ENCODE measurements at places on chromosomes 1 and 21.
A peak's percentile ranks its signal among the peaks of the same experiment; 100 is the strongest.

- DNase-seq, result peak; percentile 58
Observed at GRCh38 chr1:155177192-155177917, 3.7 kb downstream of the TRIM46 start.

GRCh38 chr1:246035060-246035541 lies 472.0 kb downstream of the SMYD3 start:
- DNase-seq, result peak; percentile 10

DNA sequence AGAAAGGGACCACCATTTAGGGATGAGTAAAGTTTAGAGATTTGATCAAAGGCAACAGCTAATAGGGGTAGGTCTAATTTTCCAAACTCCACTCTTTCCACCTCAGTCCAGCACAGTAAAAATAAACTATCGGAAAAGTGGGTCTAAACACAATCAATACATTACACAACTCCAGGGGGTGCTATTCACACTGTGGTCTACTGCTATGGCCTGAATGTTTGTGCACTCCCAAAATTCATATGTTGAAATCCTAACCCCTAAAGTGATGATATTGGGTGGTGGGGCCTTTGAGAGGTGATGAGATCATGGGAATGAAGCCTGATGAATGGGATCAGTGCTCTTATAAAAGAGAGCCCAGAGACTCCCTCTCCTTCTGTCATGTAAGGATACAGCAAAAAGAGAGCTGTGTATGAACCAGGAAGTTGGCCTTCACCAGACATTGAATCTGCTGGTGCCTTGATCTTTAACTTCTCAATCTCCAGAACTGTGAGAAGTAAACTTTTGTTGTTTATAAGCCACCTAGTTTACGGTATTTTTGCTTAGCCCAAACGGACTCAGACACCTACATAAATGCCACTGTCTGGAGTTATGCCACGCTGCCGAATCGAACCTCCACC lies 193.9 kb downstream of the OMA1 start:
- DNase-seq, result no peak

- no peak for DNase-seq
Observed at GRCh38 chr1:199946305-199947155, 81.0 kb upstream of the NR5A2 start.

DNA sequence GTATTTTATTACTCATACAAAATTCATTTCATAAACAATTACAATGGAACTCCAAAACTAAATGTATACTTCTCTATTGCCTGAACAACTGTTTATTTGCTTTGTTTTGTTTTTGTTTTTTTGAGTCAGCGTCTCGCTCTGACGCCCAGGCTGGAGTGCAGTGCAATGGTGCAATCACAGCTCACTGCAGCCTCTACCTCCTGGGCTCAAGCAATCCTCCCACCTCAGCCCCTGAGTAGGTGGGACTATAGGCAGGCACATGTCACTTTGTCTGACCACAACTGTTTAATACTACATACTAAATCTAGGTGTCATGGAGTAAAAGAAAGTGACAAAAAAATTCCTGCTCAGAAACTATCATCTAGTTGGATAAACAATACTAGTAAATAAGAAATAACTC lies 49.3 kb downstream of the RAB3GAP2 start:
- DNase-seq, result no peak

GRCh38 chr1:207335695-207336363 lies 14.4 kb downstream of the CD55 start:
- DNase-seq, result no peak

DNA sequence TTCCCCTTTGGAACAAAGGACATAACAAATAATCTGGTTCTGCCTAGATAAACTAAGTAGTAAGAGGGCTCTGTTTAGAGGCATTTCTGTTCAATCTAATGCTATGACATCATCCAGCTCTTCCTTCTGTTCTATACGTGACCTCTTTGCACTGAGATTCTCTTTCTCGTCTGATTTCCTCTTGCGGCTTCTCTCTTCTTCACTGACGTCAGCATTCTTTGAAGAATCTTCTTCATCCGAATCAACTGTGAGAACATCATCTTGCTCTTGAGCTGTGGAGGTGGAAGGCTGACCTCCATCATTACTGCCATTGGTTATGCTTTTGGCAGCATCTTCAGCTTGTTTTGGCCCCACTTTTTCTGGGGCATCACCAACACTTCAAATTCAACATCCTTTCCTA lies 130.4 kb downstream of the HS2ST1 start:
- no peak for DNase-seq

DNA sequence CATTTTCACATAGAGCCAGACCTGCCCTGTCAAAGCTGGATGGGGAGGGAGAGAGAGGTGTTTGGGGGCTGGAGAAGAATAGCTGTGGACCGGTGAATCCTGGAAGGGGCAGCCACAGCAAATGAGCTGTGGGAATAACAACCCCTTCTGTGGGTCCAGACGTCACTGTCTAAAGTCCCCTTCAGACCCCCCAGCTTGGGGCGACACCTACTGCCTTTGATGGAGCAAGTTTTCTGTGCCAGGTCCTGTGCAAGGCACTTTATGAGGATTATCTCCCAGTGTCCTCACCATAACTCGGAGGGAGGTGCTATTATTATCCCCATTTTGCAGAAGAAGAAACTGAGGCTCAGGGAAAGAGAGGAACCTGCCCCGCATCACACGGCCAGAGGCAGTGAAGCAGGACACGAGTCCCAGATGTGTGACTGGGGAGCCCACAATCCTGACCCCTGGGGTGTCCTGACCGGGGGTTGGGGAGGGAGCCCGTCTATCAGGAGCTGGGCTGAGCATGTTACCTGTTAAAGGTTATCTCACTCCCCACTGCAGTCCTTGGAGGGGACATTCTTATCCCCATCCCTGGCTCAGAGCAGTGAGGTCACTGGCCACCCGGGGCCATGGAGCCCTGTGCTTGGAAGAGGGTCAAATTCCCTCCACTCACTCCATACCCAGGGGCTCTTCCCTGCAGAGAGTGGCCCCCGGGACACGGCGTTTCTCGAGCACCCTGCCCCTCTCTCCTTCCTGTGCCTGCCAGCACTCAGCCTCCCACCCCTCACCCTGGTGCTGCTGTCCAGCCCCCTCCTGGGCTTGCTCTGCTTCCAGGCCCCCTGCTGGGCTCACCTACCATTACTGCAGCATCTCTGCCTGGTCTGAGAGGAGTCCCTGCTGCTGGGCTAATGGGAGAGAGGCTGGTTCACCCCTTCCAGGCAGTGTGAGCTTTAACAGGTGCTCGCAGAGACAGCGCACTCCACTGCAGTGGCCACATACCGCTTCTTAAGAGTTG lies 132.9 kb downstream of the PTPRU start:
- DNase-seq, result no peak

DNA sequence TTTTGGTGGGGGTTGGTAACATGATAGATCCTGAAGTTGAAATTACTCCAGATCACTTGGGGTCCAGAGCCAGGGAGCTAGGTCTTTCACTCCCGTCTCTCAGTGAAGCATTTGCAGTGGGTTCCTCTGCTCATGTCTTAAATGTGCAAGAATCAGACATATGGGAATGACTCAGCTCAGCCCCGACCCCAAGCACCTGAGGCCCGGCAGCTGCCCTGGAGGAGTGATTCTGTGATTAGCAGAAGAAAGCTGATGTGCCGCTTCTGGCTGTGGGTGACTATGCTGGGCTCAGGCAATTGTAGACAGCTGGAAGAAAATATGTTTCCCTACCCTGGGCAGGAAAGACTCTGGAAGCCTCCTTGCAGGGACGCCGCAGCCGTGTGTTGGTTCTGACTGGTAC lies 601.7 kb downstream of the NPHP4 start:
- DNase-seq, result no peak

DNA sequence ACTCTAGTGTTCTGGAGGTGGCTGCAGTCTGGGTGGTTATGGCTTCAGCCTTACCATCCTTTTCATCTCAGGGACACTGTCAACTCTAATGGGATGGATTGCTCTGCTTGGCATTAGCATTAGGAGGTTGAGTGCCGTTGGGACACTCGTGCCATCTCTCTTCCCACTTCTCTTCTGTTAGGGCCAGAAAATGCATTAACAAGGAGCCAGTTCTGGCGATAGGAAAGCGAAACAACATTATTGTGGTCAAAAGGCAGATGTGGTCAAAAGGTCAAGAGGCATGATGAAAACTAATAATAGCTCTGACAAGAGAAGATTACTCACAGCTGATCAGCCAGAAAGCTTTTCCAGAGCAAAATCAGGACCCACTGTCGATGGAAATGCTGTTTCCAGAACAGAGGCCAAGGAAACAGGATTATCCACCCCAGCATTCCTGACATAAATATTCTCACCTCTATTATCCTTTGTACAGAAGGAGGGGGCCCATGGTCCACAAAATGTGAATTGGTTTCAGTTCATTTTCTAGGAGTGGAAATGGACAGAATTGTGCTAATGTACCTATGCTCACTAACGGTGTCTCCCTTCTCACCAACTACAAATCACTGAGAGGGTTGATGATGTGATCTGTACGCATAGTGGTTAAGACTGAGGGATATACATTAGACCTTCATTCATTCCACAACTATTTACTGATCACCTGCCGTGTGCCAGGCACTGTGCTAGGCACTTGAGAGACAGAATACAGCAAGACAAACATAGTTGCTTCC lies 72.0 kb downstream of the ST6GALNAC5 start:
- peak; percentile 11 for DNase-seq

DNA sequence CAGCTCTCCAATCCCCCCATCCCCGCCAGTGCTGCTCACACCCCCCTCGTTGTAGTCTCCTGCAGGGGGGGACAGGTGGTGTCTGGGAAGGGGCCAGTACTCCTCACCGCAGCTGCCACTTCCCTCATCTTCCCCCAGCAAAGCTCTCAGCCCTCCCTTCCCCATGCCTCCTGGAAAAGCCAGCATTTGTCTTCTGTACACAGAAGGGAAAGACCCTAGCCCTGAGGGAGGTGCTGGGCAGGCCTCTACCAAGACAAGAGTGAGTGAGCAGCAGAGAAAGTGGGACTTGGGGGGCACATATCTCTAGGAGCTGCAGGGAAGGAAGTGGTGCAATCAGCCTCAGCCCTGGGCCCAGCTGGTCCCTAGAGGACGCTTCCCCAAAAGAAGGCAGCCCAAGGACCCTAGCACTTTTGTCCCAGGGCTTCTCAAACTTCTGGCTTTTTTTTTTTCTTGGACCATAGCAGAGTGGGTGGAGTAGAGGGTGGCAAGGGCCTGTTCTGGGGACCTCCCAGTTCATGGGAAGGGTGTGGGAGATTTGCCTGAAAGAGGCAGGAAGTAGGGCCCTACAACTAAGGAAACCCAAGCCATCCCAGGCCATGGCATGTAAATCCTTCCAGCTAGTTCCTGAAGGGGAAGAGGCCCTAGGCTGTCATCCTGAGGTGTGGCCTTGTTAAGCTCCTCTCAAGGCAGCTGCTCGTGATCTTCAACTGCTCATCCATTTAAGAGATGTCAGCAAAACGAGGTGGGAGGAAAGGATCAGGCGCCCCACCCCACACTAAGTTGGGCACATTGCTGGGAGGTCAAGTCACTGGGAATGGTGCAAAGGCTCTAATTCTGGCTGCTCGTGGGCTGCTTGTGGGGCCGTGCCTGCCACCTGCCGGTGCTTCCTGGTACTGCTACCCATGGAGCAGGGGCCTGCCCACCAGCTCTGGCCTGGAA lies 12.6 kb downstream of the ZC3H12A start:
- peak; percentile 71 for DNase-seq

DNA sequence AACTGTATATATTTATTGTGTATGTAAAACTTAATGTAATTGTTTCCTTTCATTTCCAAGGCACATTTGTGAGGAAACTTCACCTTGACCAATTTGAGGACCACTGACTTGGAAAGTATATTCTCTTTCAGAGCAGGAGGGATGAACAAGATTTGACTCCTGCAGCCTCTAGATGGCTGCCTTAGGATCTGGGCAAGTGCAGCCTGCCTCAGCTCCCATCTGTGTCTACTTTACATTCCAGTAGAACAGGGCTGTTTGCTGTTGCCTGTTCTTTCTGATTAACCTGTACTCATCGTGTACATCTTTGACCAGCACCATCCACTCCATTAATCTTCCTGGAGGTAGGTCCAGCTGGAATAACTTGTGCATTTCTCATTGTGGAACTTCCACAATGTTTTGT lies 312.8 kb downstream of the HLX start:
- no peak for DNase-seq

DNA sequence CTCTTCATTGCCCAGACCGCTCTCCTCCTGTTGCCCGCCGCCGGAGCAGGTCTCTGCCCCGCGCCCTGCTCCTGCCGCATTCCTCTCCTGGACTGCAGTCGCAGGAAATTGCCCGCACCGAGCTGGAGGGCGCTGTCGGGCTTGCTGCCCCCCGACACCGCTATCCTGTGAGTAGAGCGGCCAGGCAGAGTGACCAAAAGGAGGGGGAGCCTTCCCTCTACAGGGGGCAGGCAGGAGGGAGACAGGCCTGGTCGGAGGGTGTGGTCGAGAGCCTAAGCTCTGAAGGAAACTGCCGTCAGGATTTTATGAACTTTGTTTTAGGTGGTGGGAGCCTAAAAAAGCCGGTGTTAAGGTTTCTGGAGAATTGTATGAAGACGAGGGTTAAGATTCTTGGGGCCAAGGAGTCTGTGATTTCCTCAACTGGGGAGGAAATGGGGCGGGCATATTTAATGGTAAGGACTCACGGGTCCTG lies 517 bp downstream of the LRIG2 start:
- DNase-seq, result no peak

- DNase-seq, result no peak
Observed at GRCh38 chr1:64942675-64943074, 23.7 kb downstream of the JAK1 start.

DNA sequence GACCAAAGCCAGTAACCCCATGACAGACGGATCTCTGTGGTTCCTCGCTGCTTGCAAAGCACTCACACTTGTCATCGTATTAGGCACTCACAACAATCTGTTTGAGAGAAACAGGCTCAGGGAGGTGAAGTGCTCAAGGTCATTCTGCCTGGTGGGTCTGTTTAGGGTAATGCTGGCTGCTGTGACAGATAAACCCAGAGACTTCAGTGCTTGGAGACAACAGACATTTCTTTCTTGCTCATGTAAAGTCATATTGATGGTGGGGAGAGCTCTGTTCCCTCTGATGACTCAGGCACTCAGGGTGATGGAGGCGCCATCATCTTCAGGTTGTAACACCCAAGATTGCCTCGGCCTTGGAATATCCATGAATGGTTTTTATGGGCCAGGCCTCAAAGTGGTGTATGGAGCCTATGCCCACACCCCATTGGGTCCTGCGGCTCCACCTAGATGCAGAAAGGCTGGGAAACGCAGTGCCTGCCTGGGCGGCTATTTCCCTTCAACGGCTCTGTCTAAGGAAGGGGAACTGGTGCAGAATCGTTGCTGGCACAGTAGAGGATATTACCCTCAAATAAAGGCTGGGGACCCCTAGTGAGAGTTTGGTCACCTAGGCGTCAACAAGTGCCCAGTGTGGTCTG lies 71.6 kb upstream of the SELENON start:
- DNase-seq, result no peak

DNA sequence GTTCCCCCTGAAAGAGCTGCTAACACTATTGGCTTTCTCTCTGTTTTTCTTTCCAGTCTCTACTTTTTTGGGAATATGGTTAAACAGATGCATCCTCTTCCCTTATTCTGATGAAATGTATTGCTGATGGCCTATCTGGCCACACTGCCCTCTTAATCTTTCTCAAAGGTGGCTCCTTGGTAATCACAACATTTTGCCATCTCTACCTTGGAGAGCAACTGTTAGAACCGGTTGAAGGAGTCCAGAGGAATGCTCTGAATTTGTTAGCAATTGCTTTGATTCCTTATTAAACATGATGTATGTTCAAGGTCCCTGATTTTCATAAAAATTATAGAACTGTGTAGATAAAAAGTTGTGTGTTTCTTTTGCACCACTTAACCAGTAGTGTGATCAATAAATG lies 50.1 kb upstream of the ARID1A start:
- no peak for DNase-seq

Data from kidney (tissue), 22 donors.